Caki2 (cell line): ENCODE measurements at places on chromosomes 7 and 10. TPM values are rescaled to one million over a fixed set of nuclear protein-coding genes. Genes with fewer than 3 reads are reported as not detected.

The CAMK1D gene
- total RNA-seq: 11.0 and 11.7 TPM in 2 replicates

The NPY4R2 gene
- total RNA-seq: not detected in 2 replicates

The IFIT1 gene
- 19.8 and 26.9 TPM in 2 replicates for total RNA-seq

The IQUB gene
- total RNA-seq: 0.10 TPM in 1 of 2 replicates, not detected in the other

The LOXL4 gene
- 0.72 and 1.5 TPM in 2 replicates for total RNA-seq

The PRSS37 gene
- total RNA-seq: not detected in 2 replicates

The TMEM270 gene
- total RNA-seq: 1.7 TPM in 1 of 2 replicates, not detected in the other

The ARMC10 gene
- total RNA-seq: 46.5 and 53.9 TPM in 2 replicates

The UBN2 gene
- 1.5 and 1.7 TPM in 2 replicates for total RNA-seq
